ENCODE measurements at places on chromosomes 6 and 20.

DNA sequence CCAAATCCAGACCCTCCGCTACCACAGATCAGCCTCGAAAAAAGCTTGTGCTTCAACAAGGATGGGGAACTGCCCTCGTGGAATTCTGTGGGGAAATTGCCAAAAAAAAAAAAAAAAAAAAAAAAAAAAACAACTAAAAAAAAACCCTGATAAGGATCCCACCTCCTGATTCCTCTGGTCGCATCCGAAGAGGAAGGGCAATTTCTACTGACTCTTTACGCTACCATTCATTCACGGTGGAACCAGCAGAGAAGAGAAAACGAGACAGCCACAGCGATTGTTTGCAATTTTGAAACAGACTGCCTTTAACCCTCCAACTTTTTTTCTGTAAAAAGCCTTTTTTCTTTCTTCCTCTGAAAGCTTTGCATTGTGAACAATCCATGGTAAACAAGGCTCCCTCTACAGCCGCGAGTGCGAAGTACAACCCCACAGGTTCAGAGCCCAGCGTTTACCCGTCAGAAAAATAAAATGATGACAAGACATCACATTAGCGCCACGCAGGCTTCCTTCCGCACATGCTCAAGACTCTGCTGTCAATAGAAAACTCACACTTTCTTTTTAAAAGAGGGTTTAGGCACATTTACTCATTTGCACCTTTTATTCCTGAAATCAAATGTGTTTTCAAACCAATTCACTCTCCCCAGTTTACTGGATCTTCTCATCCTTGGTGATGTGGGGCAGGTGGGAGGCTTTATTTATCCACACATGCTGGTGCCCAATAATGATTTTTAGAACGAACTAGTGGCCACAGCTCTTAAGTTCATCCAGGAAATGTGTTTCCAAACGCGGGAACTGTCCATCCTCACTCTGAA is 100.0 kb downstream of the NOL4L start:
- peak; percentile 74 for DNase-seq

- DNase-seq = no peak
Observed at GRCh38 chr20:2637246-2637645, 15.2 kb upstream of the NOP56 start.

DNA sequence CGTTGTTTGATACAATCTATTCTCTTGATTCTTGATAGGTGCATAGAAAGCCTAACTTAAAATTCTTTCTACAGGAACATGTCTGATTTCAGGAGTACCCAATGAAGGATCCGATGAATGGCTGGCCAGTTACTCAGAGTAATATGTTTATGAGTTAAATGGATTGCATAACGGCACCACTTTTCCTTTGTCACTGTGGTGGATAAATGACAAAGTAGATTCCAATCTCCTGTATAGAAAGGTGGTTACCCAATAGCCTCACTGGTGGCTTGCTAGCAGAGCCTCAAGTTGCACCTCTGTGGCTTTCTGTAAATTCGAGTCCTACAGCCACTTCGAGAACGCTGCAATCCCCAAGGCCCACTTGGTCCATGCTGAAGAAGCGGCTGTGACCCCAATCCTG is 28.4 kb downstream of the LHFPL5 start:
- no peak for DNase-seq

DNA sequence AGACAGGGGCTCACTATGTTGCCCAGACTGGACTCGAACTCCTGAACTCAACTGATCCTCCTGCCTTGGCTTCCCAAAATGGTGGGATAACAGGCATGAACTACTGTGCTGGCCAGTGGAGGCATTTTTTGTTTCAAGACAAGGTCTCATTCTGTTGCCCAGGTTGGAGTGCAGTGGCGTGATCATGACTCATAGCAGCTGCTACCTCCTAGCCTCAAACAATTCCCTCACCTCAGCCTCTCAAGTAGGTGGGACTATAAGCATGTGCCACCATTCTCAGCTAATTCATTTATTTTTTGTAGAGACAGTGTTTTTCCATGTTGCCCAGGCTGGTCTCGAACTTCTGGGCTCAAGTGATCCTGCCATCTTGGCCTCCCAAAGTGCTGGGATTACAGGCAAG is 17.2 kb downstream of the ENPP3 start:
- no peak for DNase-seq

- peak; percentile 11 for DNase-seq
Observed at GRCh38 chr20:11852811-11853210, 64.9 kb upstream of the BTBD3 start.

GRCh38 chr6:138405816-138406413 is 1.9 kb downstream of the HEBP2 start:
- DNase-seq = no peak

GRCh38 chr20:36543184-36544133 is 2.1 kb downstream of the MYL9 start:
- DNase-seq = no peak

DNA sequence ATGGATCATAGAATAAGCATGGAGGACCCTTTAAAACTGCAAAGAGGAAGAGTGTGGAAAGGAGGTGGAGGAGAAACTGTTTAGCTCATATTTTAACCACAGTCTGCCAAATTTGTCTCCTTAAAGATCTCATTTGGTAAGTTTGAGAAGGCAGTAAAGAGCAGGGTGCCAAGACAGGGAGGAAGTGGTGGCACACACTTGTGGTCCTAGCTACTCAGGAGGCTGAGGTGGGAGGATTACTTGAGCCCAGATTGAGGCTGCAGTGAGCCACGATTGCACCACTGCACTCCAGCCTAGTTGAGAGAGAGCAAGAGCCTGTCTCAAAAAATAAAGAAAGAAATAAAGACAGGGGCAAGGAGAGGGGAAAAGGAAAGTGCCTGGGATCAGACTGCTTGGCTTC is 16.8 kb upstream of the DCBLD1 start:
- no peak for DNase-seq

- DNase-seq = peak; percentile 80
Observed at GRCh38 chr20:58511364-58511763, 3.8 kb downstream of the APCDD1L start.

GRCh38 chr6:28407401-28407800 is 7.9 kb upstream of the ZSCAN12 start:
- DNase-seq = no peak

DNA sequence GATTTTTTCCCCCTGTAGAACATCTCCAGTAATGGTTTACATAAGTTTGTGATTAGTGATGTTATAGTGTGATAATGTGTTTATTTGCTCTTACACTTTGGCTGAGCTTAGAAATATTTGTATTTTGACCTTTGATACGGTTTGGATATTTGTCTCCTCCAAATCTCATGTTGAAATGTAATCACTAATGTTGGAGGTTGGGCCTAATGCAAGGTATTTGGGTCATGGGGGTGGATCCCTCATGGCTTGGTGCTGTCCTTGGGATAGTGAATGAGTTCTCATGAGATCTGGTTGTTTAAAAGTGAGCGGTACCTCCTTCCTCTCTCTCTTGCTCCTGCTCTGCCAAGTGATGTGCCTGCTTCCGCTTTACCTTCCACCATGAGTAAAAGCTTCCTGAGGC is 147.2 kb downstream of the CCDC170 start:
- DNase-seq = no peak

GRCh38 chr6:139017227-139017626 is 11.3 kb upstream of the ABRACL start:
- no peak for DNase-seq

Data from HTR-8/SVneo (cell line).